Dermis microvascular lymphatic vessel endothelial cell (primary cell): ENCODE measurements at places on chromosomes 4 and X. TPM values are rescaled to one million over a fixed set of nuclear protein-coding genes. Genes with fewer than 3 reads are reported as not detected.

Gene SPACA5
- total RNA-seq: not detected in 2 replicates

Gene DYNLT3
- 24.4 and 25.2 TPM in 2 replicates for total RNA-seq

Gene TCEAL5
- total RNA-seq: not detected in 2 replicates

Gene WNK3
- 0.13 and 0.38 TPM in 2 replicates for total RNA-seq

Gene NEUROG2
- total RNA-seq: not detected in 2 replicates

Gene S100G
- not detected in 2 replicates for total RNA-seq

Gene DMRTC1
- not detected in 2 replicates for total RNA-seq

Gene MAGED4
- total RNA-seq: 18.9 and 33.4 TPM in 2 replicates

Gene RBM41
- 9.1 and 9.5 TPM in 2 replicates for total RNA-seq

Gene CDKL5
- 3.1 and 5.1 TPM in 2 replicates for total RNA-seq

Gene CLIC2
- total RNA-seq: 11.2 and 15.6 TPM in 2 replicates

Gene DDIT4L
- 2.0 and 4.1 TPM in 2 replicates for total RNA-seq

Gene ERAS
- total RNA-seq: not detected in 2 replicates

Gene RBM46
- total RNA-seq: not detected in 2 replicates

Gene ZDHHC9
- total RNA-seq: 12.7 and 14.9 TPM in 2 replicates

Gene HTATSF1
- total RNA-seq: 22.3 and 22.8 TPM in 2 replicates

DNA sequence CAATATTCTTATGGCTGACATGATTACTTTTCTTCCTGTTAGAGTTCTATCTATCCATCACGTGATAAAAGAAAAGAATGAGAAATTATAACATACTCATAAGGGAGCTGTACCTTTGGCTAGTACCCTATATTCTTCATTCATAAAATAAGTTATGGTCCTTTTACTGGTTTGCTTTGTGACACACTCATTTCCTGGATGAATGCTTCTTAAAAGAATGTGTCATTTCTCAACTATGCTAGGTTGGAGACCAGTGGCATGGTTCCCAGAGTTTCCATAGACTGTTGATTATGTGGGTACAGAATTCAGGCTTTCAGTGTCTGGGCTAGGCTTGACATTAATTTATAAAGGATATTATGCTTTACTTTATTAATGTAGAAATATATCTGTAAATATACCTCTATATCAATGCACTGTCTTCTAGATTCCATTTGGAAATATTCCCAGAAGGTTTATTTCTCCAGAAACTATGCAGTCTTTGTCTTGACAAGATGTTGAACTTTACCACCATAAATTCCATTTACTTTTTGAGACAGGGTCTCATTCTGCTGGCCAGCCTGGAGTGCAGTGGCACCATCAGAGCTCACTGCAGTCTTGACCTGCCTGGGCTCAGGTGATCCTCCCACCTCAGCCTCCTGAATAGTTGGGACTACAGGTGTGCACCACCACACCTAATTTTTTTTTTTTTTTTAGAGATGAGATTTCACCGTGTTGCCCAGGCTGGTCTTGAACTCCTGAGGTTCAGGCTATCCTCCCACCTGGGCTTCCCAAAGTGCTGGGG lies 23.8 kb downstream of the NUDT6 start:
- peak; percentile 84 for DNase-seq

DNA sequence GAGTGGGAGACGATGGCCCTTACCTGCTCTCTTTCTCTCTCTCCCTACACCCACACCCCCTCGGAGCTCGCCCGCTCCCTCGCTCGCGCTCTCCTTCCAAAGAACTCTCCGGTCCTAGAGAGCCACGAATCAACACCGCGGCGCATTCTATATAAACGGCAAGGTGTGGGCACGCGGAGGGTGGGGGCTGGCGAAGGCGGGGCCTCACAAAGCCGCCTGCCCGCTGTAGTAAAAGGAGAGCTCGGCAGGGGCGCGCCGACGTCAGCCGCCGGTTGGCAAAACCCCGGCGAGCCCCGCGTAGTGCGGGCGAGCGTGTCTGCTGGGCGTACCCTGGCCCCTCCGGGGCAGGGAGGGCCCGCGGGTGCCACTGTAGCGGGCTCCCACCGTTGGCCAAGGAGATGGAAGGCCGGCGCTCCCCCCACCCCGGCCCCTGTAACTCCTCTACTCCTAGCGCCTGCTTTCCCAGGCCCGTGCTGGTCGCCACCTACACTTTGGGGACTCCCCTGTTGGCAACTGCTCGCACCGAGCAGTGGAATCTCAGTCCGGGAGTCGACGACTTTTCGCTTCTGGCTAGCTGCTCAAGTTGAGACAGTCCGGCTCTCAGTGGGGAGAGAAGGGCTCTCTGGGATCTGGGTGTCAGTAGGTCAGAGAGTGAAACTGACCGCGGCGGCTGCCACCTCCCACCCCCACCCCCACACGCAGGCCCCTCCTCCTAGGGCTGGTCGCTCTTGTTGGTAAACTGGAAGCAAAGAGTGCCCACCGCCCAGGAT lies 325.5 kb upstream of the F9 start:
- peak; percentile 80 for DNase-seq

DNA sequence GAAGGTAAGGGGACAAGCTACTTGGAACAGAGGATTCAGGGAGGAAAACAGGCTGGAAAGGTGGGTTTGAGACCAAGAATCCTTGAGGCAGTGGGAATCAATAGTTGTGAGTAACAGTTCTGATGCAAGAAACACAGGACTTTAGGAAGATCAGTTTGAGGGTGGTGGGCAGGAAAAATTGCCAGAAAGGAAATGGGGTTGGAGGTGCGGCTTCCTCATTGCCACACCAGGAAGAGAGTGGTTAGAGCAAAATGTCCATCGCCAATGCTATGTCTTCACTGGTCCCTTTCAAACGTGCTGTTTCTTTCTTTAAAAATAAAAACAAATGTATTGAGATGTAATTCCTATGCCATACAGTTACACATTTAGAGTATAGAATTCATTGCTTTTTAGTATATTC lies 57.1 kb upstream of the NOCT start:
- peak; percentile 17 for DNase-seq

DNA sequence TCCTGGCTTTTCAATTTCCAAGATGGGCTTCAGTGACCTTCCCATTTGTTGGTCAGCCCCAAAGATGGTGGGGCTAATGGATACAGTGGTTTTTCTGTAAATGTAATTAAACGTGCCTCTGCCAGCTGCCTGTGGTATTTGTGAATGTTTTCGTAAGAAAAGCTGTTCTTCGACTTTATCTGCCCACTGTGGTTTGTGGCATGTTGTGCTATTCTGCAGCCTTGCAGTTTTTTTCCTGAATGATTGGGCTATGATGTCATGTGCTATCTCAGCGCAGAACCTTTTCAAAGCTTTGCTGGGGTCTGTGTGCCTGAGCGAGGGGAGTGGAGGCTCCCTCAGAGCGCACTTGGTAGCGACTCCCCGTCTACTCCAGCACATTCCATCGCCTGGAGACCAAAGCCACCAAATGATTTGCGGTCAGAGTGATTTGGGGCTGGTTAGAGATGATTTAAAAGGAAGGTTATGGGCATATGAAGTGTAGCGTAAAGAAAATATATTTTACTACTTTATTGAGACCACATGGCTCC lies 137.5 kb downstream of the PALLD start:
- no peak for DNase-seq

DNA sequence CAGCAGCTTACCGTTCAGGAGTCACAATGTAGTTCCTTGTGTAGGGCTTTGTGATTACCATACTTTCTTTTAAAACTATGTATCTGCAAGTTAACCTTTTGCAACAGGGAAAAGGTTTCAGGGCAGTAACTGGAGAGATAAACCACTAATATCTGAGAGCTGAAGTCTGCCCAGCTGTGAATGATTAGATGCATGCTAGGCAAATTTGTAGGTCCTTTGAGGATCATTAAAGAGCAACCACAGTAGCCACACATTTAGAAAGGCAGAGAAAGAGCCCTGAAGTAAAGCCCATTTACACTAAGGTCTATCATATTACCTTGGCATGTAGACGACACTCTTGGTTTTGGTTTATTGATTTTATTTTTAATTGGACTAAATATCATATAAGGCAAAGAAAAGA lies 60.0 kb downstream of the ATP8A1 start:
- DNase-seq: no peak

- no peak for DNase-seq
Observed at GRCh38 chr4:147760176-147760575, 28.3 kb downstream of the ARHGAP10 start.

- no peak for DNase-seq
Observed at GRCh38 chrX:150363561-150364346, 637 bp downstream of the MAMLD1 start.

- DNase-seq: no peak
Observed at GRCh38 chrX:130280901-130281300, 12.2 kb upstream of the ZNF280C start.

GRCh38 chr4:169164669-169165415 lies 105.9 kb downstream of the SH3RF1 start:
- DNase-seq: no peak

DNA sequence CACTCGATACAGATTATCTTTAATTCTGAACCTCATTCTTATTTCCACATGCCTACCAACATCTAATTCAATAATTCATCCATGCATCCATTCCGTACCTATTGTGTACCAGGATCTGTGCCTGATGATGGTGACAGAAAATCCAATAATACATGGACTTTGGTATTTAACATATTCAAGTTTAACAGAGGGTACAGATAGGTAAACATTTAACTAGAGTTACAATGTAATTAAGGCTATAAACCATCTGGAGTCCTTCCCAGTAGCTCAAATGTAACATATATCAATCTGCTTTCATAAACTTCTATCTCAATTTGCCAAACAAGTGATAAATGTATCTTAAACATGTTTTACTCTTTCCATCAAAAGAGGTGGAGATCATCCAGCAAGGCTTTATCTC lies 561.5 kb upstream of the FTHL17 start:
- no peak for DNase-seq

GRCh38 chr4:144591401-144591800 lies 54.6 kb upstream of the HHIP start:
- DNase-seq: no peak

DNA sequence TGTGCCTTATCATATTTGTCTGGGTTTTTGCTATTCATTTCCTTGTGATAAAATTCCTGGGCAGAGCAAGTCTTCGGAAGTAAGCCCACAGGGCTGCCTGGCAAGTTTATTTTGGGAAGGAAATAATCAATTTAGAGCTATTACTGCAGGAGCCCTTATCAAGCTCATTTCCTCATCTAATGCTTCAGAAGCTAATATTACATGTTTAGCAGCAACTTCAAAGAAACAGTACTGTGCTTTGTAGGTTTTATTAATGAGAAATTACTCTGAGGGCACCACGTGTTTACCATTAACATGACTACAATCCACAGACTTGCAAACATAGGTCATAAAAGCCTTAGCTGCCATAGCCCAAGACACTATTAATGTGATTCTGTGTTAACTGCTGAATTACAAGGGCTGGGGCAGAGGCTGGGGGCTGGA lies 540.0 kb downstream of the SPRY1 start:
- DNase-seq: peak; percentile 7

GRCh38 chr4:157080605-157081004 lies 4.7 kb downstream of the GLRB start:
- DNase-seq: no peak

GRCh38 chr4:38026158-38026740 lies 66.1 kb downstream of the PTTG2 start:
- DNase-seq: no peak

- DNase-seq: peak; percentile 12
Observed at GRCh38 chr4:82753725-82754410, 44.7 kb downstream of the SCD5 start.

DNA sequence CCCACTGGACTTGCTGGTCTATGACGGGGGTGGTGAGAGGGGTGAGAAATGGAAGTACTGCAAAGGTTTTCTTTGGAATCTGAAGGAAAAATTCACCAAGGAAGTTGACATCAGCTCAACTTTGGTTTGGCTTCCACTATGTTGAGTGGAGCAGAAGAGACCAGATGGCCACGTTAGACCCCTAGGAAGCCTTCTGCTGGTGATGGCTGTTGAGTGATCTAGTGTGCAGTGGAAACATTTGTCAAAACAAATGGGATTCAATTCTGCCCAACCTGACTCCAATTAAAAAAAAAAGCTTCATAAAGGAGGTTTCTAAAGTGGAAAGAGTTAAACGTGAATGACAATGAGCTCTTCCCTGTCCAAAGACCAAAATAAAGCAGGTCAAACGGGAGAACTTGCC lies 25.7 kb downstream of the SEL1L3 start:
- no peak for DNase-seq

- DNase-seq: no peak
Observed at GRCh38 chrX:1274786-1275185, 6.2 kb downstream of the CSF2RA start.

DNA sequence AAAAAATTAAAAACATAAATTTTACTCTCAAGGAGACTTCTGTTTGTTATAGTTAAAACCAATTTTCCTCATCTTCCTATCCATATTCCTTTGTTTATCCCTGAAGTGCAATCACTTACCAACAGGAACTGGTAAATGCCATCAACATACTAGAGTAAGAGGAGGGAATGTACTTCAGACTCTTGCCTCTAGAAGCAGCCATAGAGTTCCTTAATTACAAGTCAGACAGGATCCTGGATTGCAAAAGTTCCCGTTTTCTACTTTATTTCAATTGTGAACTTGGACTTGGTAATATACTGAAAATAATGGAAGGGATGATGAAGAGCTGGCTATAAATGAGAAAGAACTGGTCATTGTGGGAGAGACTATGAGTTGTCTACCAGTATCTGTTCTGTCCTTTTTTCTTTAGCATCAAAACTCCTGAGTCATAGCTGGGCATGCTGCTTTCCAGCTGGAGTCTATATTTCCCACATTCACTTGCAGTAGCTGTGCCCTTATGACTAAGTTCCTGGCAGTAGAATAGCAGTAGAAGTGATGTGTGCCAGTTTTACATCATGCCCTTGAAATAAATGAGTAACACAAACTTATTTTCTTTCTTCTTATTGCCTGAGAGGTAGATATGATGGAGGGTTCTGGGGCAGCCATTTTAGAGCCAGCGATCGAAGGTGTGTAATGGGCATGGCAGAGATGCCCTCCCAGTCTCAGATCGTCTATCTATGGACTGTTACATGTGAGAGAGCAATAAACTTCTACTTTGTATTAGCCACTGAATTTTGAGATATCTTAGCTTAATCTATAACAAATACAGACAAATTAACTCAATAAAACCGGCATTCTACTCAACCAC lies 26.8 kb upstream of the SPARCL1 start:
- DNase-seq: peak; percentile 1

GRCh38 chr4:128291096-128291495 lies 3.5 kb upstream of the PGRMC2 start:
- no peak for DNase-seq

DNA sequence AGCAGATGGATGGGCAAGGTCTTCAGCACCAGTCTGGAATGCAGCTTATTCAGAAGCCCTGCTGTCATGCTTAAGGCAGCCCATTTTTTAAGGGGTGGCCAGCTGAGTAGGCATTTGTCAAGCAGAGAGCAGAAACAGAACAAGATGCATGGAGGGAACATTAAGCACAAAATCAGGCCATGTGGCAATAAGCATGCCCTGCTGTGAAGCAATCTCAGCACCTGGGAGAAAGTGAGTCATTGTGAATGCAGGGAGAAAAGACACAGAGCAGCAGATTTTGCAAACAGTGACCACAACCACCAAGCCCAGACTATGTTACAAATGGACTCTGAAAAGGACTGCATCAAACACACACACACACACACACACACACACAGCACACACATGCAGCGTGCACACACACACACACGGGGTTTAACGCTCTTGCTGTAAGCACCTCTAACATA lies 94.1 kb upstream of the GALNT7 start:
- DNase-seq: no peak

GRCh38 chrX:134669378-134670098 lies 11.3 kb upstream of the PLAC1 start:
- DNase-seq: peak; percentile 50
